ENCODE measurements at places on chromosomes 2 and 18.

DNA sequence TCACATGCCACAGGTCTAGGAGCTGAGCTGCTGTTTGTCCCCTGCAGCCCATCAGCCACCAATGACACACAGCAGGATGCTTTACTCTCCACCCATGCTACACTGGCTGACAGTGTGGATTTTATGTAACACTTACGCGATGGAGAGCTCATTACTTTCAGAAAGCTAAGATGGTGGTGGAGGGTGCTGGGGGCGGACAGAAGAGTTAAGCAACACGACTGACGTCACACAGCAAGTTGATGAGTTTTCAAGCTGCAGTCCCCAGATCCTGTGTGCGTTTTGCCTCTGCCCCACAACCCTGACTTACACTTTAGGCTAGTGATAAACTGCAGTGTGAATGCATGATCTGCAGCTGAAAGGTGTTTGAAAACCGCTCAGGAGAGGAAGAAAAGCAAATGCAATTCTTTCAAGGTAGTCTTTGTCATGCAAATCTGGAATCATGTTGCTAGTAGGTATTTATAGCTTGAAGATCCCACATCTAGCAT lies 42.4 kb downstream of the MRPS5 start:
- no peak for DNase-seq

- DNase-seq: no peak
Observed at GRCh38 chr2:6358985-6359384, 506.7 kb downstream of the CMPK2 start.

DNA sequence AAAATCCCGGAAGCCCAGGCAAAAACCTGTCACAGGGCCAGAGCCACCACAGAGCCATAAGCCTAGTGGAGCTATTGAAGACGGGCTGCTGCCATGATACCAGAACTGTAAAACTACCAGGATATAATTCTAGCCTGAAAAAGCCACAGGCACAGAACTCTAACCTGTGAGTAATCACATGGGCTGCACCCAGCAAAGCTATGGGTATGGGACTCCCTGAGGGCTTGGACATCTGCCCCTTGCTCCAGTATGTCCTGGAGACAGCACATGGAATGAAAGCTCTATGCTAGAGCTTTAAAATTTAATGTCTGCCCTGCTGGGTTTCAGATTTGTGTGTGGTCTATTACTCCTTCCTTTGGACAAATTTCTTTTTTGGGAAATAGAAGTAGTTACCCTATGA lies 2183.6 kb upstream of the CELF4 start:
- DNase-seq: no peak

- no peak for DNase-seq
Observed at GRCh38 chr2:43762286-43762685, 11.6 kb upstream of the DYNC2LI1 start.

DNA sequence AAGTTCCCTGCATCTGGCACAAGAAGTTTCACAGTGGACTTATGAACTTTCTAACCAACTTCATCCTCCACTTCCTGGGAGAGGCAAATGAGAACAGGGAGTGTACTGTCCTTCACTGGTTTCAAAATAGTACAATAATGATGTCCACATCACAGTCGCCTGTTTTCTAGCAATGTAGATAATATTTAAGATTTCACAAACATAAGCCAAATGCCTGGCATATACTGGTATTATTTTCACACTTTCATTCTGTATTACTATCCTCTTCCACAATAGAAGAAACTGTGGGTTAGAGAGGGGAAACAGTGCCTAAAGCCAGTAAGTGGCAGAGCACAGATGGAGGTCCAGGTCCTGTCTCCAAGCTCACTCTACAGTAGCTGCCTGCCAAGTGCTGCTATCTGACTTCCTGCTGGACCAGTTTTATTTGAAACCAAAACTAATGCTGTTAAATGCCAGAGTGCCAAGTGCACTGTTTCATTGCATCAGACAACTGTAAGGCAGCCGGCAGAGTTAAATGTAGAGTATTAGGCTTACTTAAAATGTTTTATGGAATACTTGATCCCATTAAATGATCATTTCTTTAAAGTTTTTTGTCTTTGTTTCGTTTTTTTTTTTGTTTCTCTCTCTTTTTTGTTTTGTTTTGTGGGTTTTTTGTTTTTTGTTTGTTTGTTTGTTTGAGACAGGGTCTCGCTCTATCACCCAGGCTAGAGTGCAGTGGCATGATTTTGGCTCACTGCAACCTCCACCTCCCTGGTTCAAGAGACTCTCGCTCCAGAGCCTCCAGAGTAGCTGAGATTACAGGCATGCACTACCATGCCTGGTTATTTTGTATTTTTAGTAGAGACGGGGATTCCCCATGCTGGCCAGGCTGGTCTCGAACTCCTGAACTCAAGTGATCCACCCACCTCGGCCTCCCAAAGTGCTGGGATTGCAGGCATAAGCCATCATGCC lies 15.1 kb downstream of the COBLL1 start:
- DNase-seq: peak; percentile 58

DNA sequence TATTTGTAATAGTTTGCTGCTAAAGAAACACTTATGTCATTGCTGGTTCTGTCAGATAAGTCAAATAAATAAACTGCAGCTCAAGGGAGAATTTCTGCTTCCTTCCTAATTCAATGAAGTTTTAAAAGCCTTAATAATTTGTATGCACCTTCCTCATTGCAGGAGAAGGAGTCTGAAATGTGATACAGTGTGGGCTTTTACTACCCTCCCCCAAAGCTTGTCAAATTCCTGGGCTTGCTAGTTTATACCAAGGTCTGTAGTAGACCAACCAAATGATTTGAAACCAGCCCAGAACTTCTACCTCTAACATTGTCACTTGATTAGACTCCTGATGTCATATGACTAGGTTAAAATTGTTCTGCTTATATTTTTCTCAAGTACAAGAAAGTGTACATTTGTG lies 131.8 kb downstream of the DTNA start:
- DNase-seq: no peak

- DNase-seq: no peak
Observed at GRCh38 chr2:10796703-10797102, 15.9 kb downstream of the PDIA6 start.
